ENCODE measurements at places on chromosomes 13 and 19. TPM values are rescaled to one million over a fixed set of nuclear protein-coding genes. Genes with fewer than 3 reads are reported as not detected.

The FFAR3 gene
- 0.31 TPM for polyA plus RNA-seq

GRCh38 chr13:36490055-36490454 lies 57.8 kb downstream of the CCNA1 start:
- DNase-seq, result no peak

The SERTAD1 gene
- polyA plus RNA-seq, result 7.4 TPM

GRCh38 chr13:45850027-45850613 lies 1.4 kb downstream of the SIAH3 start:
- no peak for DNase-seq

The KRTDAP gene
- polyA plus RNA-seq, result 0.86 TPM

DNA sequence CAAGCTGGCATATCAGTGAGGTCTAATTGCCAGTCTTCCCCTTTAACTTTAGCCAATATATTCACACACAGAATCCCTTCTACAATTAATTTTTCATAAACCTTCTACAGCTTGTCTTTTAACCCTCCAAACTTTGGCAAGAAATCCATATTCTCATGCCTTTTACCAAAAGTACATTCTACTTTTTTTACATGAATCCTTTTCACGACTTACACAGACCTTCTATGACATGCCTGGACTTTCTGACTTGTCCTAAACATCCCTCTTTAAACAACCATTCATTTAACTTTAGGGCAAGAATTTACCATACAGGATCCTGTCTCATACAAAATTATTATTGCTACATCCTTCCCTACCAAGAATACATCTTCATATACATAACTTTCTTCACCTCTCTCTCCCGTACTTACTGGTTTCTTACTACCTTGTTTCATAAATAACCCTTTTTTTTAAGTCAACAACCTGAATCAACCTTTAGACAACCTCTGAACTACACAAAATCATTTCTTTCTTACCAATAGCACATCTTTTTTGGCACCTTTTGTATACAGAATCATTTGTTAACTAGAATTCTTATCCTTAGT lies 23.5 kb downstream of the ZNF544 start:
- no peak for DNase-seq

- DNase-seq, result no peak
Observed at GRCh38 chr19:19777692-19778091, 43.9 kb downstream of the ZNF506 start.

- DNase-seq, result no peak
Observed at GRCh38 chr19:4075373-4075772, 8.7 kb upstream of the ZBTB7A start.

DNA sequence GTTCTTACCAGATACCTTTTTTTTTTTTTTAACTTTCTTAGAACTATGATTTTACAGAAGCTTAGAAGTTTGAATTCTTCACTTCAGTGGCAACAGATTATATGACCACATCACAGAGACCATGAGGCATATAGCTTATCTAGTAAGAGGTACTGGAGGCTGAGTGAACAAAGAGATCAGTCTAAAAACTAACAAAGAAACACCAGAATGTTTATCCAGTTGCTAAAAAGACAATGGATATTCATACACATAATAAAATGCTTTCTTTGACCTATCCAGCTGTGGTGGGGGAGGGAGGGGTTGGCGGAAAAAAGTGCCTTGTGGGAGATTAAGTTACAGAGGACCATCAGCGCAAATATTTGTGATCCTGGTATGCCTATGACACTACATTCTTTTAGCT lies 34.7 kb upstream of the SLITRK6 start:
- DNase-seq, result no peak

- DNase-seq, result no peak
Observed at GRCh38 chr13:62014299-62014698, 598.6 kb upstream of the PCDH20 start.

- no peak for DNase-seq
Observed at GRCh38 chr13:86563308-86563707, 764.1 kb upstream of the SLITRK6 start.

The PRR19 gene
- 0.86 TPM for polyA plus RNA-seq

The ZNF776 gene
- polyA plus RNA-seq, result 38.1 TPM

DNA sequence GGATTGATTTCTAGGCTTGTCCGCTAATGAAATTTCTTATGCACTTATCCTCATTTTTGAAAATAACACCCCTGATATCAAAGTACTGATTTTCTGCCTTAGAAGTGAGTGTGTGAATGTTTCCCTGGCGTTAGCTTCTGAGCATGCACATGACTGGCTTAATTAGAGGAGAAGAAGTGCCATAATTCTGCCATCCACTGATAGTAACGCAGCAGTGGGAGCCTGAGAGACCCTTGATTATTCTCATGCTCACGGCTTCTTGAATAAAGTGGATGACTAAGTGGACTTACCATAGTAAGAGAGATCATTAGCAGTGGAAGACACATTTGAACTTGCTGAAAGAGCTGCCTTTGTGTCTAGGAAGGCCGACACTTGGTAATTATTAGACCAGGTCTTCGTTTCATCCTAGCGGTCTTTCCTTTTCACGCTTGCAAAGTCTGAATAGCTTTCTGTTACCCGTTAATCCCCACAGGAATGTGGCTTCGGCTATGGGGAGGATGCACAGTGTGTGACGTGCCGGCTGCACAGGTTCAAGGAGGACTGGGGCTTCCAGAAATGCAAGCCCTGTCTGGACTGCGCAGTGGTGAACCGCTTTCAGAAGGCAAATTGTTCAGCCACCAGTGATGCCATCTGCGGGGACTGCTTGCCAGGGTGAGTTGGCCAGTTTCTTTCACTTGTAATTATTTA lies 45.3 kb downstream of the TNFRSF19 start:
- DNase-seq, result no peak

The GPR4 gene
- polyA plus RNA-seq, result 4.9 TPM

The CD37 gene
- 36.9 TPM for polyA plus RNA-seq

DNA sequence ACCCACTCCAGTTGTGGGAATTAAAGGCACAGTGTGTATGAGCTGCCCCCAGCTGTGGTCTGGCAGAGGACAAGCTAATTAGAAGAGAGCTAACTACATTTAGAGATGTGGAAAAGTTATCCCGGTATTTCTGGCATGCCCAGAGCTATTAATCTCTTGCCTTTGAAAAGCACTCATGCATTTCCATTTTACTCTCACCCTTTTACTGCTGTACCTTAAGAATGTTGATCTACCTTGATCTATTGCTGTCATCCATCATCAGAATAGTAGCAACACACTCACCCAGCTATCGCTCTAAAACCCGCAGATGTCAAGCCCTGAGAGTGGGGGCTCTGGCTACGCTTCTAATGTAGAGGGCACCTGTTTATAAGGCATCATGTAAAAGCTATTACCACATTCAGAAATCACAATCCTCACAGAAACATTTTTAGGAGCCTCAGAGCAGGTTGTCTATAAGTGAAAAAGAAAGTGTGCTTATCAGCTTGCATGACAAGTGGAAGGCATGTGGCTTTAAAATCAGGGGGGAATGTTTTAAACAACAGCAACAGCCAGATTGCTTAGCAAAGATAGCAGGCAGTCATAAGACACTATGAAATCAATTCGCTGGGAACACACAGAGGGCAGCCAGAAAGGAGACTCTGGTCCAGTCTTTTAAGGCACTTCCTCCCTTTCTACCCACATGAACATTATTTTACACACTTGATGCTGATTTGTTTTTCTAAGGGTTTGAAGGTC lies 224.2 kb upstream of the IRS2 start:
- DNase-seq, result no peak

- no peak for DNase-seq
Observed at GRCh38 chr13:84865783-84866221, 933.4 kb downstream of the SLITRK6 start.

GRCh38 chr19:53980539-53981375 lies 10.7 kb upstream of the CACNG6 start:
- DNase-seq, result no peak
